Mucosa of gallbladder (tissue), 1 donor: ENCODE measurements at places on chromosomes 4 and X.

DNA sequence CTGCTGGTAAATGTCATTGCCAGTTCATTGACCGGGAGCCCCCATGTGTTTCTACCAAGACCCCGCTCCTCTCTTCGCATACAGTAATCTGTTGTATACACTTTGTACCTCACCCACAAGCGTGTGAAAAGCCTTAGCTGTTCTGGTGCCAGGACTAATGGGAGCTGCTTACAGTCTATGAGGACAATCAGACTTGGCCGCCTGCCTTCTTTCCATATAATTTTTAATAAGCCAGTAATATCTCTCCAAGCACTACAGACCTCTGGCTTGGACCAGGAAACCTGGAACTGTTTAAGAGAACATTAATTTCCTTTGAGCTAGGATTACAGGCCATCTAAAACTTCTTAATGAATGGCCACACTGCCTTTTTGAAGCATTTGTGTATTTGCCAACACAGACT lies 149.7 kb upstream of the MSX1 start:
- no peak for DNase-seq

DNA sequence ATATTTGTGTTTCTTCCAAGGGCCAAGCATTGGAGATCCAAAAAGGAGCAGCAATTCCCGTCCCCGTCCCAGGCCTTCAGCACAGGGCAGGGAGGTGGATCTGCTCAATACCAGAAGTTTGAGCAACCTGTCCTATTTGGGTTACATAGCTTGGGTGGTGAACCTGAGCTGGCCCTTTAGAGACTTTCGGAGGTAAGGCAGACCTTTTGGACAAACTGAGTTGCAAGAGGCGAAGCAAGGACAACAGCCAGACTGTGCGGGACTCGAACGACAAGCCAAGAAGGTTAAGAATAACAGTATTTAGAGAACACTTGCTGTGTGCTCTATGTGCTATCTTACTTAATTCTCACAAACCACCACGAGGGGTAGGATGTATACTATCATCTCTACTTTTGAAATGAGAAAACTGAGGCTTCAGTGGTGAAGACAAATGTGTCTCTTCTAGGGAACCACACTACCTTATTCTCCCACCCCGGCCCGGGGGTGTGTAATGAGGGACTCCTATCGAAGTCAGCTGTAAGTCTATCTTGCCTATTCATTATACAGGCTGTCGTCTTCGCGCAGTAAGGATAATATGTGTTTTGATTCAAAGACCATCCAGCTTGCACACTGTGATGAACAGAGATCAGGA lies 1.3 kb downstream of the NOP14 start:
- no peak for DNase-seq

- no peak for DNase-seq
Measured at GRCh38 chr4:15848191-15848842, 70.2 kb downstream of the CD38 start.

GRCh38 chr4:1058198-1058996 lies 47.0 kb downstream of the FGFRL1 start:
- no peak for DNase-seq

DNA sequence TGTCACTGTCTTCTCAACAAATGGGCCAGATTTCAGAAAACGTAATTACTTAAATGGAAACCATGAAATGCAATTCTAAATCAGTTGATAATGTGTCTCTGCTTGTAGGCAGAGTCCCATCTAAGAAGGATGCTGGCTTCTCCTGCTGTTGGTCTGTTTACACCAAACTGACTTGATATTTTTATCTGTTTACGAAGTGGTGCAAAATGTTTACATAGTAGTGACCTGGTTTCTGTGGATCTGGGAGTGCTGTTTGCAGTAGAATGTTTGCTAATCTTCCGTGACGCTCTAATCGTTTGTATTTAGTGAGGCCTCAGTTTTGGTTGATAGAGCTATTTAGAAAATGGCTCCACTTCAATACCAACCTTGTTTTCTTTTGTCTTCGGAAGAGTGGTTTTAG lies 213.5 kb downstream of the VEGFC start:
- DNase-seq: no peak

DNA sequence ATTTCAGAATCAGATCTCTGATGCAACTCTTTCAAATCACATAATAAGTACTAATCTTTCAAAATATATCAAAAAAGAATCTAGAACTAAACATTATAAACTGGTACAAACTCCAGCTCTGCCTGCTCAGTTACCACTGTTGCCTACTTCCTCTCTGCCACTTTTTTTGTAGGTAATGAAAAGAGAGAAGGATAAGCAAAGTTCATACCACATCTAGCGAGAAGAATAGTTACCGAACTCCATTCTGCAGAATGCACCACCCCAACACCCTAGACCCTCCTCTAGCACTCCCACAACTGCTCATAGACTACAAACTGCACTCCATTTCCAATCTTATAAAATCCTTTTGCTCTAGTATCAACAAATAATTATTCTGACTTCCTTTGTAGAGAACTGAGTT lies 19.7 kb upstream of the LRBA start:
- DNase-seq: no peak

DNA sequence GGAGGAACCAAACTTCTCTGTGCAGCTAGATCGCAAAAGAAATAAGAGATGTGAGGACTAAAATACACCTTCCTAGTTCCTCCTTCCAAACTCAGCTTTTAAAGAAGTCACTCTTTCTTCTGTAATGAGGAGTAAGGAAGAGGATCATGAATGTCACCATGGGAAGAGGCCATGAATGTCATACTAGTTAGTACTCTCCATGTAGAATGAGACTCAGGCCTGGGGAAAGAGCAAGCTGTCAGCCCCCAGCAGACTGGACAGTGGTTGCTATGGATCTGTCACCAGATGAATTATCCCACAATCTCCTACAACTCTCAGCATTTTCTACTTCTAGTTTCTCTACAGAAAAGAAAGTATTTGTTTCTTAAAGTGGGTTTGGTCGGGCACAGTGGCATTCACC lies 57.1 kb upstream of the PRDM8 start:
- no peak for DNase-seq

- no peak for DNase-seq
Measured at GRCh38 chrX:11750046-11750445, 8.0 kb upstream of the MSL3 start.

DNA sequence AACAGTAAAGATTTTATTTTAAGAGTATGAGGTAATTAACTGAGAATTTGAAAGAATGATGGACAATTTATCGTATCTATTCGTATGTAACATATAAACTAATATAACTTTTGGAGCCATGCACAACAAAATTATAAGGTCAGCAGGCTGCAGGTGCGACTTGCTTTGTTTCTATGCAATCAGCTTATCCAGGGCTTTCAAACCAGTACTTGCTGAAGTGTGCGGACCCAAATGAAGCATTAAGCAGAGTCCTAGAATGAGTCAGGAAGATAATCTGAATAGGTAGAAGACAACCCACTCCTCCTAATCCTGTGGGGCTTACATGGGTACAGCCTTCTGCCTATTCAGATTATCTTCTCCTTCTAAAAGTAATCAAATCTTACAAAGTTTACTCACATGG lies 2.1 kb downstream of the NSD2 start:
- DNase-seq: no peak

DNA sequence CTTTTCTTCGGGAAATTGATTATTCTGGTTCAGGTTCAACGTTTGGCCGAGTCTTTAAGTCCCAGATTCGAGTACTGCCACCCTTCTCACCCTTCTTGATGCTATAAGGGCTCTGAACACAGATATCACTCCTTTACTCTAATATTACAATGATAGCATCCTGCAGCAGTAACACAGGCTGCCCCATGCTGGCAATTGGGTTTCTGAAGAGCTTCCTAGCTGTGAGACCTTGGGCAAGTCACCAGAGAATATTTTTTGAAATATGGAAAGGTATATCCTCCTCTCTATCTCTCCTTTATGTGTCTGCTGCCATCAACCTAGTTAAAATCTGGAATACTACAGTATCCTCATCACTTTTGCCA lies 297 bp upstream of the MTMR8 start:
- no peak for DNase-seq

- DNase-seq: peak; percentile 35
Measured at GRCh38 chr4:54085284-54085683, 14.7 kb upstream of the GSX2 start.
